Placental pericyte (primary cell): ENCODE measurements at places on chromosomes 4 and X. TPM values are rescaled to one million over a fixed set of nuclear protein-coding genes. Genes with fewer than 3 reads are reported as not detected.

MAGEC1 gene
- not detected in 2 replicates for total RNA-seq

RBM10 gene
- 44.0 and 69.6 TPM in 2 replicates for total RNA-seq

GIMD1 gene
- total RNA-seq, result 0.14 TPM in 1 of 2 replicates, not detected in the other

TRO gene
- total RNA-seq, result 1.1 and 5.6 TPM in 2 replicates

CYLC1 gene
- total RNA-seq, result not detected in 2 replicates

MAGEE2 gene
- total RNA-seq, result not detected in 2 replicates

POLN gene
- 1.1 and 1.9 TPM in 2 replicates for total RNA-seq

ADH1B gene
- total RNA-seq, result not detected in 2 replicates

RAB39B gene
- total RNA-seq, result 0.14 and 0.44 TPM in 2 replicates

KDR gene
- 4.0 and 5.7 TPM in 2 replicates for total RNA-seq

ARHGAP36 gene
- not detected in 2 replicates for total RNA-seq

BST1 gene
- total RNA-seq, result 11.2 and 62.6 TPM in 2 replicates
